ENCODE measurements at places on chromosomes 5 and 9.

DNA sequence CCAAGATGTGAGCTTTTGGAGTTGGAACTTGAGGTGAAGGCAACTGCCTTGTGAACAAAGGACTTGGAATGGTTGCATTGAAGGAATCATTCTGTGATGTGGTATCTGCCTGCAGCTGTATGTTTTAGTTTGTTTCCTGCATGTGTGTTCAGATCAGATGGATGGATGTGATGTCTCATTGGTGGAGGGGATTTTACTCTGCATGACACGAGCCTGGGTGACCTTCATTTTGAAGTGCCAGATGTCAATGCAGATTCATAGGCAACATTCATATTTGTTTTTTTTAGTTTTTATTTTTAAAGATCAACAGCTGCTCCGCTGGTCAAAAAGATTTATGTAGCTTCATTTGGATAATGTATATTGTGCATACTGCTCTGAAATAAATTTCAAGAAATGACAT is 13.5 kb downstream of the FBXL7 start:
- DNase-seq, result no peak

- peak; percentile 33 for DNase-seq
Measured at GRCh38 chr5:746258-746761, 38.2 kb downstream of the ZDHHC11B start.

GRCh38 chr9:130501639-130502038 is 56.9 kb downstream of the ASS1 start:
- no peak for DNase-seq

DNA sequence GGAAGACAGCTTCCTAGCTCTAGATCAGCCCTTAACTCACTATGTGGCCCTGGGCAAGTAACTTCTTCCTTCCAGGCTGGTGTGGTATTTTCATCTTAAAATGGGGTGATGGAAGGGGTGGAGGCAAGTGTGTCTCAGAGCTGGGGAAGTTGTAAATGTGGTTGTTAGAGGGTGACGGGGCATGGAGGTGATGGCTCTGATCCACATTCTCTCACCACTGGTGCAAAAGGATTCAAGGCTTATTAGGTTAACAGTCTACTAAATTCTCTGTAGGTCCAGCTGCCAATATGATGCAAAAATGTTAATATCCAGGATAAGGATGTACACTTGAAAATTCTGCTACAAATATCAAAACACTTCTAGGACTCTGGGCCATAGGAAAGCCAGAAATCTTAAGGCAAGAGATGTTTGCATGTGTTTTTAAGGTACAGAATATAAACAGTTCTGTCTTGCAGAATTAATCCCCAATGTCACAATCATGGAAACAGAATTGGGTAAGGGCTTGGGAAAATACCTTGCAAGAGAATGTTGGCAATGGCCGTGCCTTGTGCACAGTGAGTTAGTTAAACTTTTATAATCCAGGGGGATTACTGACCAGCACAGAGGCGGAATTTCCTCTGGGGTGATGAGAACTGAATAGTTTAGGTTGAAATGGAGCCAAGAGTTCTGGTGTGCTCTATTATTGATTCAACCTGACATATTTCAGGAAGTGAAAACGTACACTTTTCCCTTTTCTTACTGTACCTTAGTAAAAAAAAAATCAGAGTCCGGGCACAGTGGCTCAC is 19.8 kb downstream of the TNFSF15 start:
- no peak for DNase-seq

- DNase-seq, result no peak
Measured at GRCh38 chr5:148012801-148013200, 51.0 kb upstream of the SPINK5 start.

DNA sequence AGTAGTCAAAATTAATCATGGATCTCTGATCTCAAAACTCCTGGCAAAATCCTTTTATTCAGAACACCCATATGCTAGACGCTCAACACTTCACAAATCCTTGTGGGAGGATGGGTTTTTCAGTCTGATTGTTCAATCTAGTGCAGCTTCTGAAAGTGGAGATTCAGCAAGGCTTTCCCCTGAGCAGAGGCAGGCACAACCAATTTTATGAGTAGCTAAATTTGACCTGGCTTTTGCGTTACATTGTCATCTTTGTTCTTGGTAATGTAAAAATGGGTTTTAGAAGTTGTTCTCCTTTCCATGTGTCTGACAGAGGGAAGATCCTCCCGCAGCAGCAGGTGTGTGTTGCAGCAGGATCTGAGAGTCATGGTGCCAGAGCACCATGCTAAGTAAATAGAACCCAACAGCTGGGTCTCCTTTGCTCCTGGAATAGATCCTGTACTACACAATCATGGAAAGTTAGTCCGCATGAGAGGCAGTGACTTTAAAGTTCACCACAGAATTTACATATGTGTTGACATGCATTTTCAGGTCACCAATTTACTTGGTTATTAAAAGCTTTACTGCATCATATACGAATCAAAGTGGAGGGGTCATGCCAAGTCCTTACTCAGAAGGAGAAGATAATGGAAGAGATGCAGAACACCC is 70.1 kb upstream of the MEF2C start:
- DNase-seq, result no peak

DNA sequence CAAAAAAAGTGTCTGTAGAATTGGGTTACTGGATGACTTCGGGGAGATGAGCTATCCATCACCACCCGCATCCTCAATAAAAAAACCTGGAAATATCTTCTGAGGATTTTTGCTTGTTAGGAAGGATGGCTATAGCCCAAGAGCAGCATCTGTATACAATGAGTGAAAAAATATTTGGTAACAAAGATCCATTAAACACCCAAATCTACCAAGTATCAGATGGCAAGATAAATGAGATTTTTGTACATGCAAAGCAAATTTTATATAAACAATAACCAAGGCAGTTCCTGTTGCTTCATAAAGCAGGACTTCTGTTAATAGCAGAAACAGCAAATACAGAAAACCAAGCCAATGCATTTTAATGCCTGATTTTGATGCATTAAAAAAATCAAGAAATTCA is 166.6 kb downstream of the SLC28A3 start:
- DNase-seq, result no peak

DNA sequence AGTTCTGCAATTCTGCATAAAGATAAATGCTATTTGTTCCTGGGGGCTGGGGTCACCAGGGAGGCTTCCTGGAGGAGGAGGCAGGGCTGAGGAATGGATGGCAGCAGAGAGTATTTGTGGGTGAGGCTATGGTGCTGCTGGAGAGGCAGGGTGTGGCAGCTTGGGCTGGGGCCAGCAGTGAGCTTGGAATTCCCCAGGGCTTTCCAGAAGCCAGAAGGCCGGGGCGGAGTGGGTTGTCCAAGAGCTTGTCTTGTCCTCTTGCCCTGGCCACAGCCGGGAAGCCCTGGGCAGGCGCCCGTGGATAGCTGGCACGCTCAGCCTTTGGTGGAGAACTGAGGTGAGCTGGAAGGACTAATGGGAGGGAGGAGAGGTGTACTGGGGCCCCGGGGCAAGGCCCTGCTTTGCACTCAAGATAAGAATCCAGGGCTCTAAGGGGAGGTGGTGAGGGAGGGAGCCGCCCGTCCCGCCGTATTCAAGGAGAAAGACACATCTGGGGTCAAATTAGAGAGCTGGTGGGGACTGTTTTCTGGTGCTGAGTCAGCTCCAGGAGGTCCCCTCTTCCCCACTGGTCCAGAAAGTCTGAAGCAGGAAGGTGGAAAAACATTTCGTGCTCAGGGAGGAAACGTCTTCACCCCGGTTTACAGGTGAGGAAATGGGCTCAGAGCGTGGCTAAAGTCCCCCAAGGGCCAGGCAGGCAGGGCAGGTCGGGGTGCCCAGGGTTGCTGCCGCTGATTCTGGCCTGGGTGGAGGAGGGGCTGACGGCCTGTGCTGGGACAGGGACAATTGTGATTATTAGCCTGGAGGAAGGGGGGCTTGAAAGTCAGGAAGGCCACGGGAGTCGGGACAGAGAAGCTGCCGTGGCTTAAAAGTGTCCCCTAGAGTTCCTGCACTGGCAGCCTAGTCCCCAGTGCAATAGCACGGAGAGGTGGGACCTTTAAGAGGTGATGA is 26.9 kb upstream of the CNOT6 start:
- DNase-seq, result peak; percentile 67

- DNase-seq, result no peak
Measured at GRCh38 chr9:101778332-101778731, 39.9 kb upstream of the GRIN3A start.

- DNase-seq, result no peak
Measured at GRCh38 chr9:125805057-125805456, 57.9 kb downstream of the PBX3 start.

- DNase-seq, result no peak
Measured at GRCh38 chr5:81838307-81838906, 87.5 kb upstream of the SSBP2 start.

- DNase-seq, result no peak
Measured at GRCh38 chr9:8579661-8580060, 780.1 kb upstream of the DMAC1 start.

DNA sequence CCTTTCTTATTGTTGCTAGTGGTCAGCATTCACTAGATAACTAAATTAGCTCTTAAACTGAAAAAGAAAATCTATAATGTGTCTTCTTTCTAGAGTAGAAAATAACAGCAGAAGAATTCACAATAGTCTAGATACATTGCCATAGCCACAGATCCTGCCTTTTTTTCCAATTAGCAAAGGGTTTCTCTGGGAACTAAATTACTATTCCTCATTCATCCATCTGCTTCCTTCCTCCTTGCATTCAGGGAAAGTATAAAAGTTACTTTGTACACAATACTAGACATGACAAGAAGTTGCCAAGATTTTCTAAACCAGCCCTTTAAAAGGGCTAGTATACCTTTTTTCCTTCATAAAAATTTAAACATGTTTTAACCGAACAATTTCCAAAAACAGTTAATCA is 21.2 kb upstream of the WDR41 start:
- no peak for DNase-seq

- DNase-seq, result no peak
Measured at GRCh38 chr9:2096376-2096970, 81.3 kb downstream of the SMARCA2 start.

DNA sequence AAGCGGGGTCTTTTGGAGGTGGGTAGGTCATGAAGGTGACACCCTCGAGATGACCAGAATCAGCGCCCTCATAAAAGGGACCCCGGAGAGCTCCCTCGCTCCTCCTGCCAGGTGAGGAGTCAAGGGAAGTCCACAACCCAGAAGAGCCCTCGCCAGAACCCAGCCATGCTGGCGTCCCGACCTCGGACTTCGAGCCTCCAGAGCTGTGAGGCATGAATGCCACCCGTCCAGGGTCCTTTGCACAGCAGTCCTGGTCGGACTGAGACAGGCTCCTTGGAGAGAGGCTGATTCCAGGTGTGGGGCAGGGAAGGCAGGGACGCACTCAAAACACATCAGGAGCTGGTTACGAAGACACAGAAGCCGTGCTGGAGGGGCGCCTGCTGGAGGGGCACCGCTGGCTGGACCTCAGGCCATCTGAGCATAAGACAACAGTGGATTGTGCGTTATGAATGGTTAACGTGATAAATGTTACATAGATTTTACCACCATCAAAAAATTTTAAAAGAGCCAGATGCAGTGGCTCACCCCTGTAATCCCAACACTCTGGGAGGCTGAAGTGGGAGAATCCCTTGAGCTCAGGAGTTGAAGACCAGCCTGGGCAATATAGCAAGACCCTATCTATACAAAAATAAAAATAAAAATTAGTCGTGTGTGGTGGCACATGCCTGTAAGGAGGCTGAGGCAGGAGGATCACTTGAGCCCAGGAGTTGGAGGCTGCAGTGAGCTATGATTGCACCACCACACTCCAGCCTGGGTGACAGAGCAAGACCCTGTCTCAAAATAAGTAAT is 5.7 kb upstream of the CLIC3 start:
- DNase-seq, result no peak

- no peak for DNase-seq
Measured at GRCh38 chr5:131647048-131647769, 12.2 kb upstream of the RAPGEF6 start.

DNA sequence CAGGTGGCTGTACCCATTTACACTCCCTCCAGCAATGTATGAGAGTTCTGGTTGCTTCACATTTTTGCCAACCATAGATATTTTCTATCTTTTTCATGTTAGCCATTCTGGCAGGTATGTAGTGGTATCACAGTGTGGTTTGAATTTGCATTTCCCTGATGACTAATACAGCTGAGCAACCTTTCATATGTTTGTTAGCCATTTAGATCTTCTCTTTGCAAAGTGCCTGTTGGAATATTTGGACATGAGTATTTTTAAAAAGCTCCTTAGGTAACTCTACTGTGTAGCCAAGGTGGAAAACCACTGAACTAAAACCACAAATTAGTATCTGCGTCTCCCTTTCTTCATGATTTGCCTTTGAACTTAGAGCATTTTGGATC is 31.9 kb downstream of the IRF1 start:
- DNase-seq, result no peak

- DNase-seq, result peak; percentile 38
Measured at GRCh38 chr5:10262121-10262774, 12.2 kb downstream of the CCT5 start.

DNA sequence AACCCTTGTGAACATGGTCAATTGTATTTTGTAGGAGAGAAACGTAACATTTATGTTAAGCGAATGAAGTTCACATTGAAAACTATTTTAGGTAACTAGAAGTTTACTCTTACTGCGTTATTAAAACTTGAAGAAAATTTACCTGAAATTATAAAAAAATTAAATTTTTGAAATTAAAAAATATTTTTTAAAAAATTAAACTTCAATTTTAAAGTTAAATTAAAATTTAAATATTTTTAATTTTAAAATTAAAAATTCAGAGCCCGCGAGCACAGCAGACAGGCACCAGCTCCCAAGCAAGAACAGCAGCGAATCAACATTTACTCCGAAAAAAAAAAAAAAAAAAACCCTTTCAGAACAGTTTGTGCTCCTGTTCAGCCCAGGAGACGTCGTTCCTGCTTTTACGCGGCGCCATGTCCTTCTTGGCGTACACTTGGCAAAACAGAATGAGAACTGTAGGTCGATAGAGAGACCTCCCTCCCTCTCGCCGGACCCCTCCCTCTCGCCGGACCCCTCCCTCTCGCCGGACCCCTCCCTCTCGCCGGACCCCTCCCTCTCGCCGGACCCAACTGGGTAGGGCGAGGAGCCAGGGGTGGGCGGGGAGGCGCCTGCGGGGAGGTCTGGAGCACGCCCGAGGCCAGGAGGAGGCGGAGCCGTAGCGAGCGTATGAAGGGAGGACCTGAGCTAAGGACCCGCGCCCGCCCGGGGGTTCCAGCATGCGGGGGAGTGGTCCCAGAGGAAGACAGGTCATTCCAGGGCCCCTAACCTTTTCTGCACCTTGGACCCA is 235.8 kb downstream of the ROR2 start:
- DNase-seq, result peak; percentile 83

DNA sequence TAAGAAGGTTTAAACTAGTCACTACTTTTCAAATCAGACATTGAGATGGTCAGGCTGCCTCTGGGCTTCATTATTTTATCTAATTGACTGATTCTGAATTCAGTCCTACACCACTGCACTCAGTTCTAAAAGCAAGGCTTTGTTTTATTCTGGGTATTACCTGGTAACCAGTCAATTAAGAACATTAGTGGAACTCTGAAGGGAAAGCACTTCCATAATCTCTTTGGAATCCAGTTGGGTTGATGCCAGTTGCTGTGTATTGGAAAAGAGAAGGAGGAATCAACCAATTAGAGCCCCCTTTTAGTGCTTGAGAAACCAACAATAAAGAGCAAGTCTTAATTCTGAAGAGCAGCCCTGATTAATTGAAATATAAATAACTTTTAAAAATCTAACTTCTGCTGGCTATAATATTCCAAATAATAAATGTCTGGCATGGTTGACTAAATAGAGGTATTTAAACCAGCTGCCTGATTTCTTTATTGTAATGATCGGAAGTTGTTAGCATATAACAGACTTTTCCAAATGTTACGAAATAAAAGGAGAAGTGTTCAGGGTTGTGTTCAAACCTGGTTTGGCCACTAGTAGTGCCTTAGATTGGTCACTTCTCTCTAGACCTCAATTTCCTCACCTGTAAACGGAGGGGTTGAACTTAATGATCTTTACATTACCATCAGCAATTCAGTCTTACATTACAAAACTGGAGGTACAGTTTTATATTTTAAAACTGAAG is 32.0 kb downstream of the CPEB4 start:
- no peak for DNase-seq

- DNase-seq, result no peak
Measured at GRCh38 chr9:8717146-8717545, 917.6 kb upstream of the DMAC1 start.

All from left cardiac atrium (tissue), 4 donors.